NCI-H187 treated with DMSO at 0.1 percent for 48 hours (cell line): ENCODE measurements at places on chromosomes 16 and 17.

DNA sequence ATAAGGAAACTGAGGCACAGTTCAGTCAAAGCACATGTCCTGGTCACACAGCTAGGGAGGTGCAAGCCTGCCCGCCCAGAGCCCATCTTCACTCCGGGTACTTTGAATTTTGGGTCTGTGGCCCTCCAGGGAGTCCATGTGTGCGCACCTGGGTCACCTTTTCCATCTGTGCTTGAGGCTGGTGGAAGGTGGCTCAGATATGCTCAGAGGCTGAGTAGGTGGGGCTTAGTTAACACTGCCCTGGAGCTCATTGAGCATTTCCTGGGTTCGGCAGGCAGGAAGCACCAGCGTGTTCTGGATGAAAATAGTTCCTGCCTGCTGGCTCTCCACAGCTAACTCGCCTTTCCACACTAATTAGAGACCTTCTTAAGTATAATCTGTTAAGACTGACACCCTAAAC lies 19.2 kb downstream of the FAM234A start:
- DNase-seq, result no peak

- DNase-seq, result no peak
Measured at GRCh38 chr16:4203748-4204147, 38.1 kb downstream of the SRL start.

- no peak for DNase-seq
Measured at GRCh38 chr16:89187770-89188392, 12.5 kb downstream of the SLC22A31 start.

DNA sequence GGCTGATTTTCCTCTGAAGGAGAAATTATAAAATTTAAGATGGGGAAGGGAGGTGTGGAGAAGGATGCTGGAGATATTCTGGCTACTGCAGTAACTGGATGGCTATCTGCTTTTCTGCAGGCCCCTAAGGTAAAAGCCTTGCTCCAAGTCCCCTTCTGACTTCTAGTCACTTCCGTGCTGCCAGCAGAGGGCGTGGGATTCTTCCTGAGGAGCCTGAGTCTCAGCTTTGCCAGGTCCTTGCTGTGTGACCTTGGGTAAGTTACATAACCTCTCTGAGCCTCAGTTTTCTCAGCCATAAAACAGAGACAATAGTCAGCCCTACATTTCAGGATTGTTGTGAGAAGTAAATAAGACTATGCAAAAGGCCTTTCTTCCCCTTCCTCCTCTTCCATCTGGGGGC lies 24.3 kb upstream of the TMEM220 start:
- DNase-seq, result no peak

- DNase-seq, result no peak
Measured at GRCh38 chr16:4004206-4004605, 112.0 kb downstream of the ADCY9 start.

DNA sequence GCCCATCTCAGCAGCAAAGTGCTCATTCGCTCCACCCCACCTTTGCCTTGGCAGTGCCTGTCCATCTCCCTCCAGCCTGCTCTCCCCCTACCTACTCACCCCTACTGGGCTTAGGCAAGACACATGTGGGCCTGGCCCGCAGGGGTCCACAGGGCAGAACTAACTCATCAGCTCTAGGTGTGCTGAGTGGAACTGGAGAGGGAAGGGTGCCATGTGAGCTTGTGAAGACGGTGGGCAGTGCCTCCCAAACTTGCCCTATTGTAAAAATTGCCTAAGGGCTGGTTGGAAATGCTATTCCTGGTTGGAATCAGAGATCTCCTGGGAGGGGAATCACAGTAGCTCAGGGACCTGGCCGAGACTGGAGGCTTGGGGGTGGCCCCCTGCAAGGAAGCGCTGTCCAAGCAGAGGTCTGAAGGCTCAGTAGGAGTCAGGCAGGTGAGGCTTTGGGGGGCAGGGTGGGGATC lies 29.1 kb upstream of the TNS4 start:
- no peak for DNase-seq

DNA sequence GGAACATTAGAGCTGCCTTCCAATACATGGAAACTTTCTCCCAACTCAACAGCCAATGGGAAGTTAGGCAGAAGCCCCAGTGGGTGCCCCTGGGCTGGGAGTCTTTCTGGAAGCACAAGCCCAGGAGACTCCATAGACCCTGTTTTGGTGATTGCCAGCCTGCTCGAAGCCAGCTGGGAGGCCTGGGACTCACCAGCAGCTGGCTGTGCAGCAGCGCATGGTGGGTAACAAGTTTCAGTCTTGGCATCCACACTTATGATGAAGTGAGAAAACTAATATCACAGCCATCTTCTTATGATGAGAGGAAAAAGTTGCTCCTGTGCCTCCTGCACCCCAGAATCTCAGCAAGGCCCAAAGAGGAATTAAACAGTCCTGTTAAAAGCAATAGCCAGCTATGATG lies 522.5 kb upstream of the CDH5 start:
- no peak for DNase-seq

- no peak for DNase-seq
Measured at GRCh38 chr17:76314392-76315227, 6.5 kb upstream of the QRICH2 start.

DNA sequence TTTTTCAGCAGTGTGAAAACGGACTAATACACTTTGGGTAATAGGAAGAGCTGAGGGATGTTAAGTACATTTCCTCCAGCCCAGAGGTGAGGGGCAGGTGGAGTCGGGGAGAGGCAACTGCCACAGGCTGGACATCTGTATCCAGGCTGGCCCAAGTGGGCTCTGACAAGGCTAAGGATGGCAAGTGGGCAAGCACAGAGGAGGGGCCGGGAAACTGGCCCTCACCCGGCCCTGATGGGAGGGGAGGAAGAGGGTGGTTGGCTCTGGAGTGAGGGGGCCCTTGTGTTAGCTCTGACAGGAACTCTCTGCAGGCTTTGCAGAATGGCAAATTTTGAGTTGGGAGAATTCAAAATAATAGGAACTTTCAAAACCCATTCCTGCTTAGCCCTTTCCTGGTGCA lies 251.0 kb upstream of the TNRC6C start:
- DNase-seq, result no peak

DNA sequence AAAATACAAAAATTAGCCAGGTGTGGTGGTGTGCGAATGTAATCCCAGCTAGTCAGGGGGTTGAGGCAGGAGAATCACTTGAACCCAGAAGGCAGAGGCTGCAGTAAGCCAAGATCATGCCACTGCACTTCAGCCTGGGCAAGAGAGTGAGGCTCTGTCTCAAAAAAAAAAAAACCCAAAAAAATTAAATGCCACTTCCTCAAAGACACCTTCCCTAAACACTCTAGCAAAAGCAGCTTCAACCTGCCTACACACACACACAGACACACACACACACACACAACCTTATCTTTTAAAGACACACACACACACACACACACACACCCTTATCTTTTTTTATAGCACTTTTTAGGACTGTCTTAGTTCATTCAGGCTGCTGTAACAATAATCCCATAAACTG lies 201.7 kb upstream of the PSMD7 start:
- no peak for DNase-seq

GRCh38 chr16:73020409-73020884 lies 27.5 kb downstream of the ZFHX3 start:
- no peak for DNase-seq

DNA sequence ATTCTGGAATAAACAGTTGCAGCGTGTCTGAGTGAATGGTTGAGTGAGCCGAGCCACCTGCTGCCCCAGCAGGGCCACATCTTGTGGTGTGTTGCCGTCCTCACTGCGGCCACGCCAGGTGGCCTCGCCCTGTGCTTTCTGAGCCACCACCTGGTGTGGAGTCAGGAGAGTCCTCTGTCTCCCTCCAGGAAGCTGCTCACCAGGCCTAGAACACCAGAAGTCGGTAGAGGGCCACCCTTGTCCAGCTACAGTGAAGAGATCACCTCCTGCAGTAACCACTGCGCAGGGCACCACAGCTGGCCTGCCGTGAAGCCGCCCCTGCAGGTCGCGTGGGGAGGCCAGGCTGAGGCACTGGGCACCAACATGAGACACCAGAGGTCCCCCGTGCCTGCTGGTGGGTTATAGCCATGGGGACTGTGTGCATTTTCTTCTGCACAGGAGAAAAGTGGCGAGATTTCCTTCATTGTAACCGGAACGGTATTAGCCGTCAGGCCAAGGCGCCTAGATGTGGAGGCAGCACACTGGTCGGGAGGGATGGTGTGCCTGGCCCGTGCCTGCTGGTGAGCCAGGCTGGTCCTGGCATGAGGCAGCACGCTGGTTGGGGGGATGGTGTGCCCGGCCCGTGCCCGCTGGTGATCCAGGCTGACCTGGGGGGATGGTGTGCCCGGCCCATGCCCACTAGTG lies 28.9 kb upstream of the FOXK2 start:
- DNase-seq, result peak; percentile 55

DNA sequence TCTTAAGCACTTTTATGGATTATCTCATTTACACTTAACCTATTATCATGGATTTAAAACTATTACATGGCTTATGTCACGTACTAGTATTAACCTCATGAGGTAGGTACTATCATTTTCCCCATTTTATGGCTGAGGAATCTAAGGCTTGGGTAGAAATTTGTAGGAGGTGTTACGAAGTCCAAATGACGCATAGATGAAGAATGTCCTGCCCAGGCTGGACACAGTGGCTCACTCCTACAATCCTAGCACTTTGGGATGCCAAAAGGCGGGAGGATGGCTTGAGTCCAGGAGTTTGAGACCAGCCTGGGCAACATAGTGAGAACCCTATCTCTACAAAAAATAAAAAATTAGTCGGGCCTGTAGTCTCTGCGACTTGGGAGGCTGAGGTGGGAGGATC lies 4.8 kb upstream of the C1QL1 start:
- DNase-seq, result no peak

GRCh38 chr17:63835167-63835720 lies 7.2 kb downstream of the SMARCD2 start:
- no peak for DNase-seq

GRCh38 chr16:56470232-56470631 lies 18.9 kb downstream of the OGFOD1 start:
- DNase-seq, result no peak

DNA sequence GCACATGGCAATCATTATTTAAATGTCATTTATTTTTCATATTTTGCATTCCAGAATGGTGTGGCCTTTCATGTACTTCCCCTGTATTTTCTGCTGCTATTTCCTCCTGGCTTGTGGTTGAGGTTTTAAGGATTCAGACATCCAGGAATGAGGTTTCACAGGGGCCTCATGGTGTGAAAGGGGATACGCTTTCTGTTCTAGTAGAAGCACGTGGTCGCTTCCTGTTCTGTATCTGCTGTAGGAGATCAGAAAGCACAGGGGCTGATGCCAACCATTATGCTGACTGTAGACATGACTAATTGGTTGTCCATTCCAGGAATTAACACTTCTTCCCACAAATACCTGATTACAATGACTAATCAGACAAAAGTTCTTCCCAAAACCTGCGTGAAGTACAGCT lies 405.9 kb downstream of the SHISA9 start:
- DNase-seq, result no peak

DNA sequence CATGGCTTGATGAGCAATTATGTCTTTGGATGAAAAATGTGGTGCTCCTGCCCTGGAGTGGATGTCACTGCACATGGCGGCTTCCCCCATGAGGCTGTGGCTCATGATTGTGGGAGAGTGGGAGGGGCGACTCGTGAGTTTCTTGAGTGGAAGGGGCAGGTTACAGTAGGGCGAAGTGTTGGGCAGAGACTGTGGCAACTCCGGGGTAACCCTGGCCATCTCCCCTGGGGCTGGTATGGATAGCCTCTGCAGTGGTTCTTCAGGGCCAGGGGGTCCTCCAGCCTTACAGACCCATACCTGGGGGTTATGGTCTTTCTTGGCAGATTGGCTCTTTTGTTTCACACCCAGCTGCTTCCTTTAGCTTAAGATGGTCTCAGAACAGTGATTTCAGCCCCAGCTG lies 1.3 kb upstream of the TNS4 start:
- no peak for DNase-seq

GRCh38 chr17:31144428-31144827 lies 49.7 kb downstream of the NF1 start:
- DNase-seq, result no peak

DNA sequence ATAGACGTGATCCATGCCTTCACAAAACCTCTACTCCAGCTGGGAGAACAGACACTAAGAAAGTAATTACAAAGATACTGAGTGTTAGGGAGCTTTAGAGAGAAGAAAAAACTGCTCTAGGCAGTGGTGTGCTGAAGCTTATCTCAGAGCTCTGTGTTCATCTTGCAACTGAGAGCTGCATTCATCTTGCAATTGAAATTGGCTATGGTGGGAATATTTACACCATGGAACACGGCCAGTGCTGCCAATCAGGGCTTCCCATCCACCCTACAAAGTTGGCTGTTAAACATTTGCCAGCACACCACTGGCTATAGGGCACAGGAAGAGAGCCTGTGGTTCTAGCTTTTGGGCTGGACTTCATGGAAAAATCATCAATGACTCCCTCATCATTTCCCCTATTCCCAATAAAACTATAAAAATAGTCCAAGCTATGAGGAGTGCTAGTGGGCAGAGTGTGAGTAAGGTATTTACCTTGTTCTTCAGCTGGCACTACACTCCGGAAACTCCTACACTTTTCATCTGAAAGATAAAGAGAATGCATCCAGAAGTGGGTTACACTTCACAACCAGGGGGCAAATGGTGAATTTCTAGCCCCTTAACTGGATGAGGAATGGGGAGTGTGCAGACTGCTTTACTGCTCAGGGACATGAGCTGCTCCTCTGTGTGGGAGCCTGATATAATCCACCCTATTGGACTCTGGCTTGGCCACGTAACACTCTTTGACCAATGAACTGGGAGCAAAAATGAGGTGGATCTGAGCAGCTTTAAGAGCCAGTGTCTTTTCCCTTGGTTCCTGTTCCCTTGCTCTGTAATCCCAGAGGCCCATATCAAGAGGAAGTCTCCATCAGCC lies 11.6 kb downstream of the GSG1L2 start:
- no peak for DNase-seq

GRCh38 chr17:44555099-44555498 lies 2.2 kb upstream of the FZD2 start:
- DNase-seq, result no peak

DNA sequence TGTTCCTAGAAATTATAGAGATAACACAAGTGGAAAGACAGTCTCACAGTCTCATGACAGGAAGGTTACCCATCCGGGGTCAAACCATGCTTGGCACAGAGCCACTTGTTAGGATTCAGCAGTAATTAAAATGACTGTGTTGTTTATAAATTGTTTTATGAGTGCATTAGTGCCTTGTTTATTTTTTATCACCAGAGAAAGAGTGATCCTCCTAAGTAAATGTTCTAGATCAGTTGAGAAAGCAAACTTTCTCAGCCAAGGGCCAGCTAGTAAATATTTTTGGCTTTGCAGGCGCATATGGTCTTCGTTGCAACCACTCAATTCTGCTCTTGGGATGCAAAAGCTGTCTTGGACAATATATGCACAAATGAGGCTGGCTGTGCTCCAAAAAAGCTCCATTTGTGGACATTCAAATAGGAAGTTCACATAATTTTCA lies 253.9 kb upstream of the CACNG5 start:
- DNase-seq, result no peak

DNA sequence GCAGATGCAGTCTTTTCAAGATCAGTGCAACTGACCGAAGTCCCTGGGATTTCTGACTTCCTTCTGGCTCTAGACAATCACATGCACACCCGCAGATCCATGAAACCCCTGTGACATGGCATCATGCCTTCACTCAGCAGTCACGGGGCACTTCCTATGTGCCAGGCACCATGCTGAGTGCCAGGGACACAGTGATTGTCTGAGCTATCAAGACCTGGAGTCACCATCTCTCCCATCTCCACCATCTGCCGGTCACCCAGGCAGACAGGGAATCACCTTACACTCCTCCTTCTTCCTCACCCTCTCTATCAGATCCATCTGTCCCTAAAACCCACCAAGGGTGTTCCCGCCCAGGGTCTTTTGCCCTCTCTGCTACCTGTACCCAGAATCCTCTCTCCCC lies 5.3 kb downstream of the BEAN1 start:
- DNase-seq, result no peak
